ENCODE measurements at places on chromosomes 6 and 20.

GRCh38 chr20:55947701-55948100, 57.6 kb downstream of the CBLN4 start:
- DNase-seq = no peak

GRCh38 chr20:50187403-50188051, 3.1 kb upstream of the CEBPB start:
- DNase-seq = peak; percentile 61

- peak; percentile 91 for DNase-seq
Observed at GRCh38 chr6:79078075-79078969, at the start of gene PHIP. PHIP (minus strand) TSS chr6:79078254; CDS start chr6:79078068, 186 bp downstream.

DNA sequence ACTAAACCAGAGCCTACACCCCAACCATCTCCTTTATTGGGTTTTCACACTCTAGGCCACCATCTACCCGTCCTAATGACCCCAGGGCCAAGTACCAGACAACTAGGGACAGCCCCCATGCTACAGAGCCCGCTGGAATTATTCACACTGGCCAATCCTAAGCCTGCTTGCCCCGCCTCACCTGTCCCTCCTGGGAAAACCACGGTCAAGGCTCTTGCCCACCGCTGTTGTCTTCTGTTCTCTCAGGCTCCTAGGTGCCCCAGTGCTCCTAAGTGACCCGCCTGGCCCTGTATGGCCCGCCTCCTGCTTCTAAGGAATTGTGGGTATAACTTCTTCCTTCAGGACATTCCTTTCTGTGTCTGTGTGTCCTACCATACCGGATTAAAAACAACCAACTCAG, 453.4 kb downstream of the CD83 start:
- no peak for DNase-seq

GRCh38 chr6:117448732-117449485, 23.2 kb upstream of the ROS1 start:
- no peak for DNase-seq

DNA sequence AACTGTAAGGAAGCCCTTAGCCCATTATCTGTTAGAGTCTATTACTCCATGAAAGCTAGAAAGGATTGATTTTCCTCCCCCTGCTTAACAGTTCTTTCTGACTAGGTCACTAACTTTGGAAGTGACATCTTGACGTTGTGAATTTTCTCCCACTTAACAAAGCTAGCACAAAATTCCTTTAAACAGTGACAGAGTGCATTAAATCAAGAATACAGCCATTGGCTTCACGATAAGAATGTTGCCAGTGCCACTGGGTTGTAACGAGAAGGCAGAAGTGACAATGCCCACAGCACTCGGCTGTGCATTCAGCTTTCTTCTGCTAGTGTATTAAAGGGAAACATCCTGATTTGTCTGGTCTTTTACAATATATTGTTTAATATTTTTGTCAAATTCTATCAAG, 182.7 kb upstream of the DTNBP1 start:
- DNase-seq = no peak

- no peak for DNase-seq
Observed at GRCh38 chr20:32184961-32185603, 22.5 kb downstream of the PLAGL2 start.

DNA sequence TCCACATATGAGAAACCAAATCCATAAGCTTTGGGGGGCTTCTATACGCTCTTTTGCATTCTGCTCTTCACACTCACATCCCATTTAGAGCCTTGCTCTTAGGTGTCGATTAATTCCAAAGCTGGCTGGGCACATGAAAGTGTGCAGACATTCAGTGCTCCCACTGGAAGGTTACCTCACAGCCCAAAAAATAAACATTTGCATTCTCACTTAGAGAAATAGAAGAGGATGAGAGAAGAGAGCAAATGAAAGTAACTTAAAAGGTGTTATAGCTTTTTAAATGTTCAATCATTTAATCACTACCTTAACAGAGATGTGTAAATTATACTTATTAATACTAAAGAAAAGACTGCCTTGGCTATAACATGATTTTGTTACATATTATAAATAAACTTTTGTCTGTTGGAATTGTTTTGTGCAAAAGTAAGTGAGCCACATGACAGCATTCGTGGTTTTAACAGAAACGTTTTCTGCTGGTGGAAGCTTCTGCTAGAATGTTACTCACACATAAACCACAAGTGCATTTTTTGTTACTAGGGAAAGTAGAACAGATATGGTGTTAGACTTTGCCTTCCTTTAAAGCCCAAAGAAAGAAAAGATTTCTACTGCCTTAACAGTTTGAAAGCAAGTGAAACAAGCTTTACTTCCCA, 116.7 kb downstream of the SIM1 start:
- DNase-seq = no peak

DNA sequence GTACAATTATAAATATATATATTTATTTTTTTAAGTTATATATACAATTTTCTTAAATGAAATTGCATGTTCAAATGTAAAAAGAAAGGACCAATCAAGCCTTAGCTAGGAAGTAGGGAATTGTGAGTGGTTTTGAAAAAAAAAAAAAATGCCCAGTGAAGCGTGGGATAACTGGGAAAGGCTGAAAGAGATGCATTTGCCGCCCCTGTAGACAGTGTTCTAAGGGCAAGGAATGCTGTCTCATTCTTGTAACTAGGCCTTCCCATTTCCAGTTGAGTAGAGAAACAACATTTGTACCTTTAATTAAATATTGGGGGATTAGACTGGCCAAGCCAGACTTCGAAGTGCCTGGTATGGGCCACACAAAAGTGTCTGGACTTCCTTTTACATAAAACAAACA, 430.1 kb upstream of the SLC35B3 start:
- no peak for DNase-seq

DNA sequence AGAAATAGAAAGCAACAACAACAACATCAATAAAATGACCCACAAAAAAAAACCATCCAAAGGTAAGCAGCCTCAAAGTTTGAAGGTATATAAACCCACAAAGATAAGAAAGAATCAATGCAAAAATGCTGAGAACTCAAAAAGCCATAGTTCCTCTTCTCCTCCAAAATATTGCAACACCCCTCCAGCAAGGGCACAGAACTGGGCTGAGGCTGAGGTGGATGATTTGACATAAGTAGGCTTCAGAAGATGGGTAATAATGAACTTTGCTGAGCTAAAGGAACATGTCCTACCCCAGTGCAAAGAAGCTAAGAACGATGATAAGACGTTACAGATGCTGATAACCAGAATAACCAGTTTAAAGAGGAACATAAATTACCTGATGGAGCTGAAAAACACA, 188.8 kb upstream of the BTBD3 start:
- no peak for DNase-seq

DNA sequence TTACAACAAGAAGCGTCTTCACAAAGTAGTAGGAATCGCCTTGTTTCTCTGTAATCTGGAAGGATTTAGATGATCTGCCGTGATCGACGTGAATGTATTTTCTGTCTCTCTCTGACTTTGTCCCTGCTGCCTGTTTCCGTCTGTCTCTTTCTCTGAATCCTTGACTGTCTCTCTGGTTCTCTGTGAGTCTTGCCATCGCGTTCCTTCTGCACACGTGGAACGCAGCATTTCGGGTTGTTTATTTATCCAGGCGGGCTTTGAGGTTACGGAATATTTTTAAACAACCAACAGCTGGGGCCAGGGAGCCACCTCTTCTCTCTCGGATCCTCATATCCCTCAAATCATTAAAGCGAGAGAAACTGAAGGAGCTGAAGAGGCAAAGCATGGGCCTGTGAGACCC, 215.9 kb downstream of the ZDHHC14 start:
- no peak for DNase-seq

DNA sequence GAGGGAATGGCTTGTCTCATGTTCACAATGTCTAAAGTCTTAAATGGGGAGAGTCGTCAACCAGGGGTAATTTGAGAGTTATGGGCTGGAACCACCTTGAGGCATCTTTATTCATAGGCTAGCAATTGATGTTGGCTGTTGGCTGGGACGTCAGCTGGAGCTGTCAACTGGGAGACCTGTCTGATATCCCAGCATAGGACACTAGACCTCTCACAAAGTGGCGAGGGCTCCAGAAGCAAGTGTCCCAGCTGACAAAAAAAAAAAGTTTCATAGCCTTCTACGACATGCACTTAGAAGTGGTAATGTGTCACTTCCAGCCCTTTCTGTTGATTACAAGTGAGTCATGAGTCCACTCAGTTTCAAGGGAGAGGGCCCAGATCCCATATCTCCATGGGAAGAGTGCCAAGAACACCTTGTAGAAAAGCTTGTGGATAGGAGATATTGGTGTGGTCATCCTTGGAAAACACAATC, 278.0 kb downstream of the ESR1 start:
- no peak for DNase-seq

DNA sequence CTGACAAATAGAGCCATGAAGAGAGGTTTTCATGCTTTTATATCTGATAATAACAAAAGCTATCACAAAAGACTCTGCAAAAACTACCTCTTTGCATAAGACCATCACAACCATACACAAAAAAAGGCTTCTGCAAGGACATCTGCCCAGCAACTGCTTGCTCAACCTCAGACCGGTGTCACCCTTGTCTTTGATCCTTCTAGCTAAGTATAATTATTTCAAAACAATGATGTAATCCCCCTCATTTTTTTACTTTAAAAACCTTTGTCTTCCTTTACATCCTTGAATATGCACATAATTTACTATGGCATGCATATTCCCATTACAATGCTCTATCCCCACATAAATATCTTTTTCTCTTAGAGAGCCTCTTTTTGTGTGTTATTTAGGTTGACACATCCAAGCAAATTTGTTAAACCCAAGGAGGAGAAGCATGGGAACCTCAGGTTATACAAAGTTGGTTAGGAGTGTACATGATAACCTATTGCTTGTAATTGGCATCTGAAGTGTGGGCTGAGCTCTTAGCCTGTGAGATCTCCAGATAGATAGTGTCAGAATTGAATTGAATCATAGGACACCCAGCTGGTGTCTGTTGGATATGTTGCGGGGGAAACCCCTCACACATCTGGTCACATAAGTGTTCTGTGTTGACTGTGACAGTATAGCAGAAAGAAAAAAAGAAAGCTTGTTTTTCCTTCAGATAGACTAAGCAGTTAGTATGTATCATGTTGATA, 20.7 kb upstream of the CGA start:
- no peak for DNase-seq

Data from brain pericyte (primary cell).